Effector CD8-positive, alpha-beta T cell (primary cell): ENCODE measurements at places on chromosomes 3 and 15.
A peak's percentile ranks its signal among the peaks of the same experiment; 100 is the strongest.

GRCh38 chr3:193910310-193910709 is 225.6 kb upstream of the HES1 start:
- no peak for DNase-seq

DNA sequence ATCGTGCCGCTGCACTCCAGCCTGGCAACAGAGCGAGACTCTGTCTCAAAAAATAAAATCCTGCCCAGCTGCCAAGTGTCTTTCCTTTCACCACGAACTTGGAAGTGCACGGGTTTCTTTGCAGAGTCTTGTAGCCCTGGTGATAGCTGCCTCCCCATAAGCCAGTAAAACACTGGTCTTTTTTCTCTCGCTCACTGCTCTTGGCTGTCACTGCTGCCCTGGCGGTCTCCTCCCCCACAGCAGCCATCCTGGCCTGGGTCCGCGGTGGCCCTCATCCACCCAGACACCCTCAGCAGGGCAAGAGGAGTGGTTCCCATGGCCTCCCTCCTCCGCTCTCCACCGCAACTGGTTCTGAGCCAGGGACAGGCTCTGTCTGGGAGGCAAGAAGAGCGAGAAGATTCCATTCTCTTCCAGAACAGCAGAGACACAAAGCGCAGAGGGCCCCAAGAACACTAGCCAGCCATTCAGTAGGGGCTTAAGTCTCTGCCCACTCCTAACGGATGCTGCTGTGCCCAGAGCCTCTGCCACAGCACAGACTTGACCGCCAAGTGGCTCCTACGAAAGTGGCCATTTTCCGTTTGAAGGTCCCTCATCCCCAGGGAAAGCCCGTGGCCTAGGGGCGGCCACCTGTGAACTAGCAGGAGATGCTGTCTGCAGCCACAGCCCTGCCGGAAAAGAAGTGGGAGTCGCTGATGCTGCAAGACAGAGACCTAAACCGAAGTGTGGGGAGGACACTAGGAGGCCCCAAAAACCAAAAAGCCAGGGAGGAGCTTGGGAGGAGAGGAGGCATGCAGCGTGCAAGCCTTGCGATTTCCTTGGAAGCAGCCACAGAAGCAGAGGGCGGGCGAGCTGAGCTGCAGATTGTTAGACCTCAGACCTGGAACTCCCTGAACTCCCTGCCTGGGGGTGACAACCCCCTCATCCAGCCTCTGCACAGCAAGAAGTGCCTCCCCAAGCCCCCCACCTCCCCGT is 44.1 kb downstream of the KLHL25 start:
- DNase-seq, result no peak

DNA sequence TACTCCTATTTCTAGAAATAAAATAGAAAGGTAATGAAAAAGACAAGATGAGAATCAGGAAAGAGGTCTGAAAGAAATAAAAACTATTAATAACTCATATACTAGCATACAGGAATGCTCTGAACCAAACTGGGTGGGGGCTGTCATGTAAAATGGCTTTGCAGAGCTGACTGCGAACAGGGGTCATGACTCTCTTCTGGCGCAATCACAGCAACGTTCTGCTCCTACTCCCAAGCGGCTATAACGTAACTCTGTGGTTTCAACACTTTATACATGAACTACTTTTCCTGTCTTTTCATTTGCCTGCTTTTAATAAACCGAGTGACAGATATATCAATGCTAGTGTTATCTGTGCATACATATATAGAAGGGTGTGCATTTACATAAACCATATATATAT is 116.7 kb downstream of the DLG1 start:
- no peak for DNase-seq

- DNase-seq, result no peak
These were observed 13.1 kb downstream of the PCCB start for GRCh38 chr3:136263251-136263650.

DNA sequence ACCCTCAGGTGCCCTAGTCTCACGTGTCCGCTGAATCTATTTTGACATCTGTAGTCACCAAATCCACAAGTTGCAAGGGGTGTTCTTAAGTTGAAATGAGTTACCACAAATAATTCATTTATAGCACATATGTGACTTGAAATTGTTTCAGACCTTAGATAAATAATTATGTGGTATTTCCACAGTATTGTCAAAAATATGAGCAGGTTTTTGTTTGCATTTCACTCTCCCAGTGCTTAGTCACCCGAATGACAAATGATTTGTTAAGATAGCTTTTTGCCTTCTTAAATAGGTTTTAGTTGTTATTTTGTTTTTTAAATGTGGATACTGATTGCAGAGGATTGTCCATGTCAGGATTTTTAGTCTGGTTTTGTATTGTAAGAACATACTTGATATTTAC is 2.6 kb downstream of the MFSD1 start:
- DNase-seq, result no peak

GRCh38 chr3:52420388-52420787 is 24.5 kb downstream of the SEMA3G start:
- DNase-seq, result no peak

GRCh38 chr15:36982430-36982829 is 117.9 kb downstream of the MEIS2 start:
- no peak for DNase-seq

- no peak for DNase-seq
These were observed 33.1 kb downstream of the FLNB start for GRCh38 chr3:58041182-58041825.

DNA sequence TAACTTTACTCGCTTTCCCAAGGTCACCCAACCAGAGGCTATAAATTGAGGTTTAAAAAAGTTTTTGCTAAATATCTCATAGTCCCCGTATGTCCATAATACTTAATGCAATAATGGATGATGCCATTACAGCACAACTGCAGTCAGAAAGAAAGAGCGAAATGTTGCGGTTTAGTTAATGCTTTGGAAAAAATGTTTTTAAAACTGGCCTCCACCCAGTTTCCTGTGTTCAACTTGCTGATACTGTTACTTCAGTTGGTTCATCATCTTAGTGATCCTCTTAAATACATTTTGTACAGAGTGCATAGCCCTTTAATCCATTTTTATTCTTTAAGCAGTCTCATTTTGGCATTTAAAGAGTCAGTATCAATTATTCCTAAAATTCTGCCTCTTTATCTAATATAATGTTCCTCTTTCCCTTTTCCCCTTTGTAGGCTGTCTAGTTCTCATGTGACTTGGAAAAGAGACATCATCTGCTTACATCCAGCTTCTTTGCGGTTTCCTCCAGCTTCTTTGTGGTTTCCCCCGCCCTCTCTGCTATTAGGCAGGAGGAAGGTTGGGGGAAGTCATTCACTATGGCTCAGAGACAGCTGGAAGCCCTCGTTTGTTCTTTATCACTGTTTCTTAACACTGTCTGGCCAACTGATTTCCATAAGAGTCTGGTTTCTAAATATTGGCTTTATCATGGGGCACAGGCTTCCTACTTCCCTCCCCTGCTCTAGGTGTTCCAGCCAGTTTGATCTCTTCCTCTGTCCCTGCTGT is 154.3 kb downstream of the GOLIM4 start:
- DNase-seq, result no peak

- DNase-seq, result peak; percentile 50
These were observed 37.3 kb downstream of the ANP32A start for GRCh38 chr15:68783226-68784058.

DNA sequence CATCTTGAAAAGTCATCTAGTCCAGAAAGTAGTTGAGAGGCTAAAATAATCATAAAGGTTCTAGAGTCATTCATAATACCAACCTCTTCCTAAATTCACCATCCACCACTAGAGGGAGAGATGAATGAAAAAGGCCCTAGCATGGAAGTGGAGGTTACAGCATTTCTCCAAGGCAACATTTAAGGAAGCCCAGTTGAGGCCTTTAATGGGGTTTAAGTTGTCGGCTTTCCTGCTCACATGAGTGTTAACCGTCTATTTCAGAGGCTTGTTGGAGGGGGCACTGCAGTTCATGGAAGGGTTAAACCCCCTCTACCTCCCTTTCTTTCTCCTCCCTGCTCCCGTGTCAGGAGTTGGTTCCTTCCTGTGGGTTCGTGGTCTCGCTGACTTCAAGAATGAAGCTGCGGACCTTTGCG is 3.8 kb upstream of the SLCO3A1 start:
- no peak for DNase-seq

DNA sequence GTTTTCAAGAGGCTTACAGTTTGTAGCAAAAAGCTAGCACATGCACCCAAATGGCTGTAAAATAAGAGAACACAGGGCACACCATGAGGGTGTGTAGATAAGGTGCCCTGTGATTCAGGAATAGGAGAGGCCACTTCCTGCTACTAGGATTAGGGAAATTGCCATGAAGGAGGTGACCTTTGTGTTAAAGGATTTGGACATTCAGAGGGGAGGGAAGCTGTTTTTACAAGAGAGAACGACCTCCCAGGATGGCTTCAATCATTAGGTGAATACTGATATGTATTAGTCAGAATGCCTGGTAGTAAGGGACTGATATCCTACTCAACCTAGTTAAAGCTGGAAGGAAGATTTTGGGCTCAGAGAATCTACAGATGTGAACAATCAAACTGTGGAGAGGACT is 35.7 kb upstream of the ABHD17C start:
- DNase-seq, result no peak

DNA sequence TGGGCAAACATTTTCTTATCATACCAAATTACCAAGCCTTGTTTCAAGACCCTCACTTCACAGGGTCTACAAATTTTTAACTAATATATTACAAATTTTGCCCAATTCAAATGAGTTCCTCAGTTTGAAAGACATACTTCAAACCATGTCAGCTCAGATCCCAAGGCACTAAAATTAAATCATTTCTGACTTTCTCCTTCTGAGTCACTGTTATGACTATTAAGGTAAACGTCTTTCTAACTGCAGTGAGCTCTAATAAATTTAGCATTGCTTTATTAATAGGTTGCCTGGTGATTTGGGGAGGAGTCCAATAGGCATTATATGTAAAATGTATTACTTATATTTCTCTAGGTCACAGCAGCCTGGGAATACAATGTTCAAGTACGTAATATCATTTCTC is 158.2 kb upstream of the ARHGEF26 start:
- DNase-seq, result no peak

GRCh38 chr3:64268926-64269325 is 43.7 kb upstream of the PRICKLE2 start:
- no peak for DNase-seq

- no peak for DNase-seq
These were observed 50.4 kb downstream of the GLB1 start for GRCh38 chr3:33046521-33046920.

DNA sequence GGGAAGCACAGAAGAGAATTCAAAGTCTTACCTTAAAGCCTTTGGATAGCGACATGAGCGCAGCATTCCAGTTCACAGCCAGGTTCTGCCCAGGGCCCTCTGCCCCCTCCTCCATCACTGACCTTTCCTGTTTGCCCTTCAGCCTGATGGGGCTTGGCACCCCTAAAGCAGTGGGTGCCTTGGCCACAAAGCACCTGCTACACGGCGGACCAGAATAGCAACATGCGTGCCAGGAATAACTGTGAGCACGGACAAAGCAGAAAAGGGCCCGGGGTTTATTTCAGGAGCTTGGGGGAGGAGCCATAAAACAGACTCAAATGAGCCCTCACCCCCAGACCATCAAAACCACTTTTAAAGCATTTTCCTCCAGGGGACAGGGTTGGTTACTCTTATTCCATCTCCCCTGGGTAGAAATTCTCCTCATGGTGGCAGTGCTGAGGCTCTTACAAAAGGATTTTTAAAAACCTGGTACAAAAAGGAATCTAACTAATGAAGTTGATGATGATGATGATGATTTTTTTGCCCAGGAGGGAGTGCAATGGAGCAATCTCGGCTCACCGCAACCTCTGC is 135.4 kb downstream of the KLF13 start:
- DNase-seq, result no peak

GRCh38 chr3:183128709-183129108 is 29.4 kb upstream of the MCCC1 start:
- no peak for DNase-seq

- peak; percentile 58 for DNase-seq
These were observed 1.3 kb downstream of the DNAH1 start for GRCh38 chr3:52317208-52318000.

DNA sequence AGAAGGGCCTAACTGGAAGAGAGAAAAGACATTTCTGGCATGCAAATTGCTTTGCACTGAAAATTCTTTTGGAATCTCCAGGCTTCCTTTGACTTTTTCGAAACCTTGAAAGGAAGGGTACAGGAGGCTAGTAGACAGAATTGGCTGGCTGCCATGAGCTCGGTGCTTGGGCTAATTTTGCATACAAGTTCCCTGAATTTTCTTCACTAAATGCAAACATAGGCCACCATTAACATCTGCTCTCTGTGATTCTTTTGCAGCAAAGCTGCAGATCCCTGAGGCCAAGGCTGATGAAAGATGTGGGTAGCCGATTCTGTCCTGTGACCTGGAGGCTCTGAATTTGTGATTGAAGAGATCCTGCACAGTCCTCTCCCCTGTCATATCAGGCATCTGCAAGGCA is 247.8 kb upstream of the MCTP2 start:
- no peak for DNase-seq

DNA sequence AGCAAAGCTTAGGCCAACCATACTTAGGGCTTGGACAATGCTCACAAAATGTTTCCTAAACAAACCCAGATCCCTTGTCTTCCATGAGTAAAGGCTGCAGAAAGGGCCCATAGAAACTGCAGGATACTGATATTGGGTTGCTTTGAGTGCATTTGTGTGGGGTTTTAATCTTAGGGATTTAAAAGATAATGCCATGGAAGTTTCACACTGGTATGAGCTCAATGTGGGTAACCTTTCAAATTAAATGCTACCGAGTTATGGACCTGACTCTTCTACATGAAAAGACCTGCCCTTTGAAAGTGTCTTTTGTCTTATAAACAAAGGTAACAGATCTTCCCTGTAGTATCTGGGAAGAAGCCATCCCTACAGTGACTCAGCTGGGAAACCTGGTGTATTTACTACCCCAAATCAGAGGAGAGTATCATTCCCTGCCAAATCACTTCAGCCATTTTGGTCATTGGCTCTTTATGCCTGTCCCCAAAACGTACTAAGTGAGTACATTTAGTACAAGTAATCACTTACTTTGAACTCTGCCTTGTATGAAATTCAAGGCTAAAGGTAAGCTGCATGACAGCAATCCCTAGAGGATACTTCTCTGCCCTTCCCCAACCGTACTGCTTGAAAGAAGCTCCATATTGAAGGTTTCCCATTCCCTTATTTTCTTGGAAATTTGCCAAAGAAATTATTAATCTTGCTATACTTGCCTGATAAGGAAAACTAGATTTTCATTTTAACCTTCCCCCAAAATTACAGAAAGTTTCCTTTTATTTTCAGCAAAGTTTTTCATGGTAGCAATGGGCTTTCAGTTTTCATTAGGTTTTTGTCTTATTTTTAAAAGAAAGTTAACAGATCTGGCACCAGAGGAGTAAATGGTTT is 7.2 kb downstream of the TM4SF1 start:
- DNase-seq, result no peak
